ENCODE measurements at places on chromosomes 1 and 21.
A peak's percentile ranks its signal among the peaks of the same experiment; 100 is the strongest.

GRCh38 chr1:186149591-186149990 is 225.5 kb downstream of the TPR start:
- DNase-seq, result no peak

DNA sequence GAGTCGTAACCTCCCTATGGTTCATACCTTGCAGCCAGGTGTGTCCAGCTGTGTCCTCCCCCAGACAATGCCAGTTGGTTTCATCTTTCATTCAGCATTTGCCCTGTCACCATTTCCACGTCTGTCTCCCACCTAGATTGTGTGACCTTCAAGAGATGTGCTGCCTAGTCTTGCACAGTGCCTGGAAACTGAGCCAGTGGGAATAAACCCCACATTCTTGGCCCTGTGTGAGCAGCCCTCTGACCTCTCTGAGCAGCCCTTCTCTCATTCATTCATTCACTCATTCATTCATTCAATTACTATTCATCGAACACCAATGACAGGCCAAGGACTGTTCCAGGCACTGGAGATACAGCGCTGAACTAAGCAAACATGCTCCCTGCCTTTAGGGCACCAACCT is 115.7 kb downstream of the GRIK3 start:
- DNase-seq, result no peak

DNA sequence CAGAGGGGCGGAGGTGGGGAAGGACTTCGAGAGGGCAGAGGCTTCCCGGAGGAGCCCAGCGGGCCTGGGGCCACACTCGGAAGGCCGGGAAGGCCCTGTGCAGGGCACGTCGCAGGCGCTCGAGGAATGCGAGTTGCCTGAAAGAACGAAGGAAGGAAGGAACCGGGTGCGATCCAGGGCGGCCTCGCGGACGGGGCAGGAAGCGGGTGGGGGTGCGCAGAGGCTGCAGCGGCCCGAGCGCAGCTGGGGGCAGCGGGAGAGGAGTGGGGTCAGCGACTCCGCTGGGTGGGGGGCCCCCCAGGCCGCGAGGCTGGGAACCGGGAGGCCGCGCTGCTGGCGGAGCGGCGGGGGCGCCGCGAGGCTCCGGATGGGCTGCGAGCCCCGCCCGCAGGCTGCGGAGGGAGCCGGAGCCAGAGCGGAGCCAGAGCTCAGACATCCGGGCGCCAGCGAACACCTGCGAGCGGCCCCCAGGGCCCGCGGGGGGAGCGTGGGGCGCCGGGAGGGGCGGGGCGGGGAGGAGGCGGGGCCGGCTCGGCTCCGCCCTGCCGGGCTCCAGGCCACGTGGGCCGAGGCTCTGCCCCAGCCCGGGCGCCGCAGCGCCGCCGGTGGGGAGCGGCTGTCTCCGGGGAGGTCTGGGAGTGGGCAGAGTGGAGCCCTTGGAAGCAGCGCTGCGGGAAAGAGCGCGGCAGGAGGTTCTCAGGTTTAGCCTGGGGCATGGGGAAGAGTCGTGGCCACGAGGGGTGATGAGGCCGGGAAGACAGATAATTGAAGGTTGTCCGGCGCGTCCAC is 4.6 kb downstream of the ID3 start:
- DNase-seq, result peak; percentile 71

DNA sequence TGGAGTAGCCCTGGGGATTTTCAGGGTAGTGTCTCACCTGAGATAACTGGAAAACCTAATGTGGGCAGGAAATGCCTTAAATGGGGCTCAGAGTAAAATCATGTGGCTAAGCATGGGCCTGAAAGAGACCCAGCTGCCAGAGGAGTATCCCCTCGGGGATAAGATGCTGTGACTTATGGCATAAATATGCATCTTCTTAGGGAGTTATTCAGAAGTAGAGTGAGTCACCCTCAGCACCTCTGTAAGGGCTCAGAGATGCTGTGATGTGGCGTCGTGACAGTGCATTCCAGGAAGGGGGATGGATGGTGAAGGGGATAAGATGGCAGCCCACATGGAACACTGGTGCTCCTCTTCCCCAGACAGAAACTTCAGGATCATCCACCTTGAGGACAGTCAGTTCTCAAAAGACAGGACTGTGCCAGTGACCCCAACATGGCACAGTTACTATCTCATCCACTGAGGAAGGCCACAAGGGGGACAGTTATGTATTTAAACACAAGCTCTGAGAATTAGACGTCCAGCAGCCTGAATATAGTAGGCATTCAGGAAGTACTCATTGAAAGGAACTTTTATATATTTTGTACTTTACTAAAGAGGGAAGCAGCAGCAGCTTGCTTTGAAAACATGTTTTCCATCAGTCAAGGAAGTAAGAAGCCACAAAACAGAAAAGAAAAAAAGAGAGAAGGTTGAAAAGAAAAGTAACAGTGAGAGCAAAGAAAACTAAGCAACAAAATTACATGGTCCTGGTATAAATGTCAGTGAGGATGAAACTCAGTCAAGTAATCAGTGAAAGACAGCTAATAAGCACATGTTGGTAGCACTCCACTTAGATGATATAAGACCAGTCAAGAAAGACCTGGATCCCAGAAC is 8.3 kb downstream of the IL24 start:
- DNase-seq, result no peak

DNA sequence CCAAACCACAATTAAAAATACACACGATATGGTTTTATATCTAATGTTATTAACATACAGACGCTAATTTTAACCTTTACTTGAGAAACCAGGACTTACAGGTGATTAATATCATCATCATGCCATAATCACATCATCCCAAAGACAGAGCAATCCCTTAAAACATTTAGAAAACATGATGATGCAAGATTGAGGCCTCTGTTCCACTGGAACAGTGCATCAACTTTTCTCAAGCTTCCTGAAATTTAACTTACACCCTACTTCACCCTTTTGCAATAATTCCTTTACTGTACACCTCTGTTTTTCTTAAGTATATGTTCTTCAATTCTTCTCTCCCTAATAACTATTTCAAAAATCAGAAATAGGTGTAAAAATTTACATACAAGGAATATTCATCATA is 38.1 kb downstream of the KDM5B start:
- DNase-seq, result no peak

- no peak for DNase-seq
Measured at GRCh38 chr1:11746795-11747487, 11.0 kb downstream of the AGTRAP start.

DNA sequence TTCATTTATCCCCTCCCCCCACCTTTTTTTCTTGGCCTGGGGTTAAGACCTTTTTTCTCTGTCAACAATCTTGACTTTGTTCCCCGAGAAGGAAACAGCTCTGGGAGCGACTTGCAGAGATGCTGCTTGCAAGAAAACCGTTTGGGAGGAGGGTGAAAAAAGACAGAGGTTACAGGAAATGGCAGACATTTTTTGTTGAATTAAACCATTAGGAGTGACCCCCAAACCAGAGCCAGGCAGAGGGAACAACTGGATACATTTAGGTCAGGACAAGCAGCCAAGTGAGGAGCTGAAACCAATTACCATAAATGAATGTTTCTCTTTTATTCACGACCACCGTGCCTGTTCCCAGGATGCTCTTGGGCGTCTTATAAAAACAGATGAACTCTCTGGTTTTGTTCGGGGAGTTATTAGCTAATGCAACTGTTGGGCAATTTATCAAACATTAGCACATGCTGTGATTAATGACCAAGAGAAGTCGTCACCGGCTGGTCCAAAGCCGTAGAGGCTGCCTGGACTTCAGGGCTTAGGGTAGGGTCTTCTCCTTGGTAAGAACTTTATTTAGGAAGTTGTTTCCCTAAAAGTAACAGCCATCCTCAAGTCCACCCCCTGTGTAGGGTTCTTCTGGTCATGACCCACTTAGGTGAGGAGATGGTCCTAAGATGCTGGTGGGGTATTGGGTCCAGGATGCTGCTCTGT is 141.0 kb downstream of the FOXD2 start:
- DNase-seq, result no peak

GRCh38 chr1:111880881-111881837 is 108.3 kb downstream of the KCND3 start:
- no peak for DNase-seq

- no peak for DNase-seq
Measured at GRCh38 chr21:37765221-37765900, 150.9 kb downstream of the KCNJ6 start.

GRCh38 chr21:44539046-44539445 is 949 bp downstream of the KRTAP10-1 start:
- DNase-seq, result no peak

- DNase-seq, result no peak
Measured at GRCh38 chr21:45763074-45763473, 119.5 kb downstream of the PCBP3 start.

- DNase-seq, result no peak
Measured at GRCh38 chr1:229784834-229785233, 158.8 kb downstream of the URB2 start.

GRCh38 chr1:208131621-208132286 is 112.4 kb downstream of the PLXNA2 start:
- no peak for DNase-seq

DNA sequence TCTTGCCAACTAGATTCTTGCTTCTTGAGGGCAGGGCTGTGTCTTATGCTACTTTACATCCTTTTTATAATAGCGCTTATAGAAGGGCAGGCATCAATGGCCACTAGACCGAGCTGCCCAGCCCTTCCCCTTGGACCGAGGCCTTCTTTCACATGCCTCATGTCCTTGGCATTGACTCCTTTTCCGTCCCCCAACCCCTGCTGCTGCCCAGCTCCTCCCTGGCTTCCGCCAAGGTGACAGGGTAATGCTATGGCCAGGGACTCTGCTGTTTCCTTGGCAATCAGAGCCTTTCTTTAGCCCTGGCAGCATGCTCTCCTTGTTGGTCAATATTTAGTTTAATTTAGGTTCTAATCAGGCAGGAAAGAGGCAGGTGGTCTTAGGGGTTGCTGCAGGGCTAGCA is 48.2 kb downstream of the DDX20 start:
- DNase-seq, result no peak

- DNase-seq, result no peak
Measured at GRCh38 chr1:230069796-230070195, 2.8 kb downstream of the GALNT2 start.

- DNase-seq, result no peak
Measured at GRCh38 chr1:40132383-40133311, 28.5 kb upstream of the RLF start.

DNA sequence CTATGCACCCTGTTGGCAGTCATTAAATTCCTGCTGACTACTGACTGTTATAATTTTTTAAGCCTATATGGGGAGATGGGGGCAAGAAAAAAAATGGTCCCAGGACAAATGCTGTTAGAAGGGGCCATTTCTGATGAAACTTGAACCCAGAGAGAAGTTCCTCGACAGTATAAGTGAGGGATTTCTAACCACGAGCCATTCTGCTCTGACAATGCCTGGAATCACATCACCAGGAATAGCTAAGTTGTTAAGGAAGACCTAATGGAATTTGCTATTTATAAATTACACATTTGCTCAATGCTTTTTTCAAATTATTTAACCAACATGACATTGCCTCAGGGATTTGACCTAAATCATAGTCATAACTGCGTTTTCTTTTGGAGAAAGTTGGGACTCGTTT is 55.2 kb downstream of the LHX9 start:
- DNase-seq, result no peak

DNA sequence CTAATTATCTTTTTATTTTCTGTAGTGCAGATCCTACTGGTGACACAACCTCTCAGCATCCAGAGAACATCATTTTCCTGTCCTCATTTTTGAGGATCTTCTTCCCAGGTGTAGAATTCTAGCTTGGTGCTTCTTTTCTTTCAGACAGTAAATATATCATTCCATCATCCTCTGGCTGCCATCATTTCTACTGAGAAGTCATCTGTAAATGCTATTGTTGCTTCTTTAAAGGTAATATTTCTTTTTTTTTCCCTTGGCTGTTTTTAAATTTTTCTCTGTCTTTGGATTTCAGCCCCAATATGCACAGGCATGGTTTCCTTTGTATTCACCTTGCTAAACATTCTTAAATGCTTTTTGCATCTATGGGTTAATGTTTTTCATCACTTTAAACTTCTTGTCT is 3.3 kb upstream of the KRTAP10-9 start:
- no peak for DNase-seq
